ENCODE measurements at places on chromosomes 5 and 9. TPM values are rescaled to one million over a fixed set of nuclear protein-coding genes. Genes with fewer than 3 reads are reported as not detected.

DNA sequence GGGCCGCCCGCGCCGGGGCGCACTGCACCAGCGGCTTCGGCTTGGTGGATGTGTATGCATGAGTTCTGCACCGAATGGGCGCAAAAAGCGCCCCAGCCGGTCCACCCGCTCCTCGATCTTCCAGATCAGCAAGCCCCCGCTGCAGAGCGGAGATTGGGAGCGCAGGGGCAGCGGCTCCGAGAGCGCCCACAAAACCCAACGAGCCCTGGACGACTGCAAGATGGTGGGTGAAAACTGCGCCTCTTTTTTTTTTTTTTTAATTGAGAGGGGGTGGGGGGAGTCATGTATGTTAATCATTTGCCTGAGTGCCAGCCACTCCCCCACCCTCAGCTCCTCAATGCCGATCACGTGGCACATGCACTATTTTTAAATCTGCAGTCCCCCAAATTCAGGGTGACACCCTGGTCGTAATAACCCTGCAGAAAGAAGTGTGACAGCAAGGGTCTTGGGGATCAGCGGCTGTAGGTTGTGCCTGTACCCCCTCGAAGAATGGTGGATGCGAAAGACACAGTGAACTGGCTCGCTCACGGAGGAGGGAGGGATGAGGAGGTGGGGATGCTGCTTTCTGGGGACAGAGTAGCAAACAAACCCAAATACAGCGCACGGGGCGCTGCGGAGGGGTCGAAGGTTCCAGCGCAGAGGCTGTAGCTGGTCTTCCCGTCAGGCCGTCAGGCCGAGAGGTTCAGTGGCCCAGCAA lies 900 bp downstream of the RGS7BP start:
- peaks cover 4% of the 10 kb centered on the region for H3K27me3 ChIP-seq
- H3K36me3 ChIP-seq, result no peaks in the 10 kb centered on the region
- no peak overlapping the region for H3K27ac ChIP-seq

The FOXD4L3 gene
- total RNA-seq, result not detected

The ARRDC1 gene
- total RNA-seq, result 35.2 TPM

GRCh38 chr9:13728131-13728530 lies 448.6 kb upstream of the MPDZ start:
- H3K4me3 ChIP-seq, result no peak overlapping the region
- DNase-seq, result no peak
- no peaks in the 10 kb centered on the region for H3K27me3 ChIP-seq

The INSL6 gene
- not detected for total RNA-seq

DNA sequence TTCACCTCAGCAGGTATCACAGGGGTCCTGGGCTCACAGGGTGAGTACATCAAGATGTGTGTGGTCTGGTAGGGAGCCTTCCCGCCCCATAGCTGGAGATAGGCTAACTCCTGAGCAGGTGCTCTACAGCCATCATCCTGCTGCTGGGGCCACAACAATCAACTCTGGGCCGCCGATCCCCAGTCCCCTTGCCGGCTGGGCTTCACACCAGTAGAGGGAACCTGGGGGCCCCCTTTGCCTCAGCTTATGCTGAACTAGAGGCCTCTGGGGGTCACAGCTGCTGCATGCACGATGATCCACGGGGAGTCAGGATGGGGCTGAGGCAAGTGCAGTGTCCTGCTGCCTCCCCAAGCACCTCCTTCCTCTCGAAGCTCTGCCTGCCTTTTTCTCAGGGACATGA lies 46.5 kb downstream of the IRF1 start:
- peaks cover 93% of the 10 kb centered on the region for H3K4me1 ChIP-seq
- H3K27ac ChIP-seq, result no peak overlapping the region
- no peak for DNase-seq
- H3K27me3 ChIP-seq, result no peaks in the 10 kb centered on the region

DNA sequence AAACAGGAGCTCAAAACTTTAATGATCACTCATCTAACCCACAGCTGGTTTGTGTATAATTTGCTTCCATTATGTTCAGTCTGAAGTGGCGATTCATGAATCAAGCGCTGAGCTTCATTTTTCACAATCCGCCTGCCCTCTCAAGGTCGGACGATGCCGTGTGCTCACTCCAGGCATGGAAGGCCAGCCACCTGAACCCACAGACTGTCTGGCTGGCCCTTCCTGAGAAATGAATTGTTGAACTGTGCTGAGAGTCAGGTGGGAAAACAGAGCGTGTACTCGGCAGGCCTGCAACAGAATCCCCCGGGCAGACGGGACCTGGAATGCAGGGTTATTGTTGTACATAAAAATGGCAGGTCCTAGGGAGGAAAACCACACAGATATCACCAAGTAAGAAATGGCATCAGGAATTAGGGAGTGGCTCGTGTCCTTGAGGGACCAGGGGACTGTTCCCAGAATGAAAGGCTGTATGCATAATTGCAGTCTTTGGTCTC lies 375.7 kb downstream of the IRX2 start:
- no peak overlapping the region for H3K27ac ChIP-seq
- H3K27me3 ChIP-seq, result no peaks in the 10 kb centered on the region
- H3K36me3 ChIP-seq, result no peaks in the 10 kb centered on the region
- H3K4me3 ChIP-seq, result no peak overlapping the region
- no peaks in the 10 kb centered on the region for H3K4me1 ChIP-seq

All from CD8-positive, alpha-beta memory T cell (primary cell).